ENCODE measurements at places on chromosomes 5 and 9. TPM values are rescaled to one million over a fixed set of nuclear protein-coding genes. Genes with fewer than 3 reads are reported as not detected.

- ATAC-seq, result peak; percentile 58
Observed at GRCh38 chr5:36982146-36982545, 105.6 kb downstream of the NIPBL start.

DNA sequence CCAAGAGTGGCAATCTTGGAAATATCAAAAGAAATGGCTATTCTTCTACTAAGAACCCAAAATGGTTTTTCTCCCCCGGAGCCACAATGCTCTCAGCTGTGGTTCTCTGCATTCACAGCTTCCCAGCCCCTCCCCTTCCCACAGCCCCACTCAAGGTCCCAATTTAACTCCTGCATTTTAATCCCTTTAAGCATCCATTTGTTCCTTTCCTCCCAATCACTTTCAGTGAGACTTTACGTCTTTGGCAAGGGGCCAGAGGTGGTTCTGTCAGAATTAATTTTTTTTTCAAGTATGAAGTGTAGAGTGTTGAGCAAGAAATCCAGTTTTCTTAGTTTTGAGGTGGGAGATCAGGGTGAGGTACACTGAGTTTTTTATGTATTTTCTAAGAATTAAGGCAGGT, 256.9 kb downstream of the GLIS3 start:
- no peak for ATAC-seq

The PLAC8L1 gene
- 0.52 TPM for total RNA-seq

The FBP2 gene
- total RNA-seq, result not detected

DNA sequence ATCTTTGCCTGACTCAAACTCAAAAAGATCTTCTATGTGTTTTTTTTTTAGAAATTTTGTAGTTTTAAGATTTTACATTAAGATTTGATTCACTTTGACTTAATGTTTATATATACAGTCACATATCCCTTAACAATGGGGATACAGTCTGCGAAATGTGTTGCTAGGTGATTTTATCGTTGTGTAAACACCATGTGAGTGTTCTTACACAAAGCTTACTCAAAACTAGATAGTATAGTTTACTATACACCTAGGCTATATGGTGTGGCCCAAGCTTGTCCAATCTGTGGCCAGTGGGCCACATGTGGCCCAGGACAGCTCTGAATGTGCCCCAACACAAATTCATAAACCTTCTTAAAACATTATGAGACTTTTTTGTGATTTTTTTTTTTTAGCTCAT, 131.9 kb downstream of the CWC27 start:
- ATAC-seq, result no peak

DNA sequence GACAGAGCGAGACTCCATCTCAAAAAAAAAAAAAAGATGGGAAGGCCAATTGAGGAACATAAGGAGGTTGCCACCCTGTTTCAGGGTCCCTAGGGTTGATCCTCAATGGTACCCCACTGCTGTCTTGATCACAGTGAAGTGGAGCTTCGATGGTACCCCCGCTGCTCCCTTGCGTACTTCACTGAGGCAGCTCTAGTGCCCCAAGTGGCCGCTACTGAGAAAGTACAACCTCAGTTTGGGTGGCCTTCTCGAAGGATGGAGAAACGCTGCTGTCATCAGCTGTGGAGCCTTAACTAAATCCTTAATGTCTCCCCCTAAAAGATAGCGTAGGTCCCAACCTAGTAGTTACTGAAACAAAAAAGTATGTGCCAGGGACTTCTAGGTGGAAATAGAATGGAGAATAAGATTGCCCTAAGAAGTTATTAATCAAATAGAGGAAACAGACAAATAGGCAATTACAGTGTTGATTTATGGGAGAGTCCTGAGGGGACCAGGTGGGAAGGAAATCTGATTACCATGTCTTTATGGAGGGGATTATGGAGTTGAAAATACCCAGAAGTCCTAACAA, 6.3 kb downstream of the TESK1 start:
- ATAC-seq, result peak; percentile 27

- ATAC-seq, result no peak
Observed at GRCh38 chr5:1795931-1796330, 3.7 kb downstream of the MRPL36 start.

The IFNB1 gene
- total RNA-seq, result not detected
